ENCODE measurements at places on chromosomes 4 and X.

GRCh38 chr4:99394896-99395295 lies 40.2 kb downstream of the ADH7 start:
- DNase-seq: no peak

DNA sequence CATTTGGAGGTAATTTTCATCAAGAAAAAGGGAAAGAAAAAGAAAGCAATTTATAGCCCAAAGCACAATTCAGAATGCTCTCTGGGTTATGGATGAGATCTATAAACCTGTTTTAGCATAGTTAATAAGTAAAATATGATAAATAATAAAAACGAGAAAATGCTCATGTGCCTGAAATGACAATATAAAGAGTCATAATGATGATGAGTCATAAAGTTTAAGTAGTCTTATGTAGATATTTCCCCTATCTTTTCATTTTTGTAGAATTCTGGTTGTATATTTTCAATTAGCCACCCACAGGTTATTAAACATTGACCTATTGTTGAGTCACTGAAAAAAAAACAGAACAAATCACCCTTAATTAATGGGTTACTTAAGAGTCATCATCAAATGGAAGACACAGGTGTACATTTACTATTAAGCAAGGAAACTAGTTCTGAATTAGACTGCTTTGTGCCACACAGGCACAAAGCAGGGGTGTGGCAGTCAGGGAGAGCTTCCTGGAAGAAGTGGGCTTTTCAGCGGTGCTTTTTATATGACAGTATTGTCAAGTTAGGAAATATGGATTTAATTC lies 29.3 kb downstream of the BEND4 start:
- DNase-seq: no peak

- DNase-seq: no peak
These were observed at the start of gene TAF7L for GRCh38 chrX:101290957-101291603. Gene TAF7L (minus strand): TSS chrX:101291334. CDS start chrX:101287543, 3,791 bp downstream.

DNA sequence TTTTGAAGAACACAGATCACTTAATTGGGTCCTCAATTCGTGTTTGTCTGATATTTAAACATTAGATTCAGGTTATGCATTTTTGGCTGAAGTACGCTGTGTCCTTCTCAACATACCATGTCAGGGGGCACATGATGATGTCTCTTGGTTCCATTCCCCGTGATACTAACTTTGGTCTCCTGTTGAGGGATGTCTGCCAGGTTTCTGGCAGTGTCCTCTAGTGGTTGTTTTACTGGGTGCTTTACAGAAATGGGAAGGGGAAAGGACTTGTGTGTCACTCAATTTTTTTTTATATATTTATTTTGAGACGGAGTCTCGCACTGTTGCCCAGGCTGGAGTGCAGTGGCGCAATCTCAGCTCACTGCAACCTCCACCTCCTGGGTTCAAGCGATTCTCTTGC lies 58.2 kb downstream of the WWC2 start:
- DNase-seq: no peak

GRCh38 chrX:131441033-131441432 lies 102.8 kb upstream of the OR13H1 start:
- no peak for DNase-seq

GRCh38 chr4:176778491-176778890 lies 14.2 kb downstream of the VEGFC start:
- DNase-seq: no peak

- DNase-seq: no peak
These were observed 129.7 kb downstream of the FRAS1 start for GRCh38 chr4:78186597-78187543.

DNA sequence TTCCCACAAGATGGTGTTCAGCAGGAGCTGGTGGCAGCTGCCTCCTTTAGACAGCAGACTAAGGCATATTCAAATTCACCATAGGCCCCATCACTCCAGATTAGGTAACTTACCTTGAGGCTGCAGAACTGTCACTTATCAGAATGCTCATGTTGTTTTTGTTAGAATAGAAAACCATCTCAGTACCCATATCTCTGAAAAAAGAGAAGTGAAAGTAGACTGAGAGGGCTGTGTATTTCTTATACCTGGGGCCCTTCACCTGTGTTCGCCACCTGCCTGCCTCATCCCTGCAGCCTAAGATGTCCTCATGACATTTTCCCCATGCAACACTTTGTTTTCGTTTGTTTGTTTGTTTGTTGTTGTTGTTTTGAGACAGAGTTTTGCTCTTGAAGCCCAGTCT lies 32.9 kb upstream of the SPRY1 start:
- DNase-seq: no peak

- DNase-seq: no peak
These were observed 14.7 kb upstream of the VSIG1 start for GRCh38 chrX:108029928-108030711.

- DNase-seq: no peak
These were observed 121.6 kb downstream of the SLC4A4 start for GRCh38 chr4:71460371-71460770.

DNA sequence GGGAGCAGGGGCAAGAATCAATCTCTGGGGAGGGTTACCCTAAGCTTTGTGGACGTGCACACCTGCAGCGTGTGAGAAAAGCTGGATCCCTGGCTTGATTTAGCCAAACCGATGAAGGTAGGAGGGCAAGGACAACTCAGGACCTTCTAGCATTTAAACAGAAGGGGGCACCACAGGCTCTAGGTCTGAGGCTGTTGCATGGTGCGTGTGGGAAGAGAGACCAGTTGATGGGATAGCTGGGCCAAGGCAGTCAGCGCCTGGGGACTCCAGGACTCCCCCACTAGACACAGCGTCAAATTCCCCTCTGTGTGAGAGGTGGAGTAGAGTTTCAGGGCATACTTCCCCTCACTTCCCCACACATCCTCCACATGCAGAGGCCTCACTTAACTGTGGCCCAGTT lies 4.3 kb downstream of the GABRQ start:
- no peak for DNase-seq

GRCh38 chr4:24988776-24989175 lies 42.0 kb downstream of the LGI2 start:
- no peak for DNase-seq

GRCh38 chr4:126647756-126648397 lies 984.9 kb upstream of the INTU start:
- DNase-seq: no peak

DNA sequence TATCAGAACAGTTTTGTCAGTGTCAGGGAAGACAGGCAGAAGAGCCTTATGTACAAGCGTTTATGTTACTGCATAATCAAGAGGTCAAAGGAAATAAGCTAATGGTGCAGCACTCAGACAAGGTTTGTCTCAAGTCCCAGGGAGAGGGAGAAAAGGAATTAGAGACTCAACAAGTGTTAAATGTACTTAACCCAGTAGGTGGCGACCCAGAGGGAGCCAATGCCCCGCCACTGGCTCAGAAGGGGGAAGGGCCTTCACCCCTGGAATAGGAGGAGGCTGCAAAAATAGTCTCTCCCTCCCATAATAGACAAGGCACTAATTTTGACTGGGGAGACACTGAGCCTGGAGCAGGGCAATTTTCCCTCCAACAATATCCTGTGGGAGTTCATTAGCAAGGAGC lies 14.1 kb upstream of the PAPSS1 start:
- DNase-seq: no peak

DNA sequence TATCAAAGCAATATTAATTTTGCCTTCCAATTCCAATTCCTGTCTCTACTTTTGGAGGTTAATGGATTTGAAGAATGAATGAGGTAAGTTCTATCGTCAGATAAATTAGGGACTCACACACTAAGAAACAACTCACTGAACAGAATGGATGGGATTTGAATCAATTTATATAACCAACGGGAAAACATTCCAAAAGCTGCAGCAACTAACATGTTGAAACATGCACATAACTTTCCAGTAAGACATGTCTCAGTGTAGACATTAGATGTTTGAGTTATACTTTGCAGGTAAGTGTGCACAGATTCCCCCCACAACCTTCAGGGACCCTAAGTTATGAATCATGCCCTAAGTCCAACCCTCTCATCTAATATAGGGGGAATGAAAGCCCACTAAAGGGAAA lies 34.3 kb downstream of the TFDP3 start:
- DNase-seq: no peak

- DNase-seq: no peak
These were observed 113.0 kb downstream of the EGF start for GRCh38 chr4:110025718-110026117.

- no peak for DNase-seq
These were observed 763 bp upstream of the PRRG1 start for GRCh38 chrX:37348231-37348970.

All from stimulated activated naive CD8-positive, alpha-beta T cell treated with anti-CD3 and anti-CD28 coated beads, Interleukin-15, amount 100 ng/mL, for 72 hours (primary cell).